ENCODE measurements at places on chromosomes 6 and 20.

DNA sequence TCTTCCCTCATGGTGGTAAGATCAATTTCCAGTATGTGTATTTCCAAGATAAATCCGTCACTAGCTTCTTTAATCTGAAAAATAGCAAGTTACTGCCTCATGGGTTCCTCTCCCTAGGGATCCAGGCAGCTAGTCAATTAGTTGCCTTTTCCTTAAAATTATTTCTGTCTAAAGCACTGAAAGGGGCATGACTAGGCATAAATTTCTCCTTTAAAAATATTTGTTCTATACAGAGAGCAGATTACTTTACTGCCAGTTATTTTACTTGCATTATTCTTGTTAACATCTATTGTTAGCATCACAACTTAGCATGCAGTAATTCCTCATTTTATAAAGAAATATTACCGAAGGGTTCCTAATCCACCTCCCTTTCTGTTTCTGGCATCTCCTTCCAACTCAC is 1.4 kb downstream of the MTCL3 start:
- no peak for DNase-seq

DNA sequence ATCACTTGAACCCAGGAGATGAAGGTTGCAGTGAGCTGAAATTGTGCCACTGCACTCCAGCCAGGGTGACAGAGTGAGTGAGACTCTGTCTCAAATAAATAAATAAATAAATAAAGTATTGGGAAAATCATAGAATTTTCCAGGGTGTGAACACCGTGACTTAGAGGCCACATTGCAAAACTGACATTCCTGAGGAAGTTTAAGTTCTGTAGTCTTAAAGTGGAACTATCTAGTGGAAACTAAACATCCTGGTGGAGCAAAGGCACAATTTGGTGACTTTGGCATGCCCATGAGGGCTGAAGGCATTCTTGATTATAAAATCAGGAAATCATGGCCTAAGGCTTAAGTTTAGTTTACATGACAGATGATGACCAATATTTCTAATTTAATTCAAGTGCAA is 32.7 kb upstream of the MCM3 start:
- DNase-seq: no peak

DNA sequence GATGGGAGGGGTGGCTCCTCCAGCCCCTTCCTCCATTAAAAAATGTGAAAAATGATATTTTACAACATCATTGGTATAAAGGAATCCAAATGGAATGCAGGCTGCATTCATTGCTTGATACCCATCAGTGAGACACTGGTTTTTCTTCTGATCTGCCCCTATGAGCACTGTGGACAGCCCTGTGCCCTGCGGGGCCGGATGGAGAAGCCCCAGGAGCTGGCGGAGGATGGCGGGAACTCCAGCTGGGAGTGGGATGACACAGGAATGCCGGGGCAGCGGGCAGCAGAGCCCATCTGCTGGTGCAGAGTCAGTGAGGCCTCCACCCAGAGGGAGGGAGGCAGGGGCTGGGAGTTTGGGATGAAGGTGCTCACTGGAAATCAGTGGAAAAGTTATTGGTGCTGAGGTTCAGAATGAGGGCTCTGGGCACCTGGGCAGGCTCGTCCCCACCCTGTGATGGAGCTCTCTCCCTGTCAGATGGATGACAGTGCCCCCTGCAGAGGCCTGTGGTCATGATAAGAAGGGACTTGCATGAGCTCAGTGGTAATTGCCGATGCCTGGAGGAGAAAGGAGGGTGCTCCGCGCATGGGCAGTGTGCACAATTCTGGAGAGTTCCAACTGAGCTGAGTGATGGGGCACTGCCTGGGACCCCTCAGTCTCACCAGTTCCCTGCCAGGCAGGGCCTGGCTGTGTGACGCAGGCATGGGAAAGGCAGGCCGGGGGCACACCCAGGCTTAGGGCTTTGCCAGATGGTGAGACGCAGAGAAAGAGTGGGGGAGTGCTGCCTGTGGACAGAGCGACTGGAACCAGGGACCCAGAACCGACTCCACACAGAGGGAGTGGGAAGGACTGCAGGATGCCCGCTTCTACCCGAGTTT is 23.2 kb downstream of the CTCFL start:
- DNase-seq: no peak

GRCh38 chr6:166351715-166352285 is 9.5 kb upstream of the SFT2D1 start:
- no peak for DNase-seq

DNA sequence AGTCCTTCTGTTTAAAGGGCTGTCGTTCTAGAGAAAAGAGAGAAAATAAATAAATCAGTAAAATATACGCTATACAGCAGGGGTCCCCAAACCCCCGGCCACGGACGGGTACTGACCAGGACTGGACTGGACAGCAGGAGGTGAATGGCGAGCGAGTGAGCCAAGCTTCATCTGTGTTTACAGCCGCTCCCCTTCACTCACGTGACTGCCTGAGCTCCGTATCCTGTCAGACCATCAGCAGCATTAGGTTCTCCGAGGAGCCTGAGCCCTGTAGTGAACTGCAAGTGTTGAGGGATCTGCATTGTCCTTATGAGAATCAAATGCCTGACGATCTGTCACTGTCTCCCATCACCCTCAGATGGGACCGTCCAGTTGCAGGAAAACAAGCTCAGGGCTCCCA is 76.5 kb downstream of the ZNF217 start:
- DNase-seq: no peak

GRCh38 chr20:53579581-53580375 is 13.9 kb downstream of the ZNF217 start:
- DNase-seq: no peak

DNA sequence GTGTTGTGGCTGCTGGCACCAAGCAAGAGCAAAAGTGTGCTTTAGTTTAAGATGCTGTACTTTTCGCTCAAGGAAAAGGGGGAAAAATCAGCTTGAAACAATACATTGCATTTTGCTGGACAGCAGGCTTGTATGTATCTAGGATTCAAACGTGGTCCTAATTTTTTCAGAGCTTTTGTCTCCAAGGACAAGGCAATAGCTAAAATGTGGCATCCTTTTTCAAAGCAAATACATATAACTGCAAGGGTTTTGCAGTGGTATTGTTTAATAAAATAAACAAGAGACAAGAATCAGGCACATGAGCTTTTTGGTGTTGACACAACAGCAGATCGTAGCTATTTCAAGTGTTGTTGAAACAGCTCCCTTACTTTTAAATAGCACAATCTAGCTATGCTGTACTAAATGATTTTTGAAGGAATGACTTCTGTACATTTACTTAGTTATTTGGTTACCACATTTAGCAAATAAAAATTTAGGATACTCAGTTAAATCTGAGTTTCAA is 137.0 kb upstream of the HEY2 start:
- DNase-seq: no peak

DNA sequence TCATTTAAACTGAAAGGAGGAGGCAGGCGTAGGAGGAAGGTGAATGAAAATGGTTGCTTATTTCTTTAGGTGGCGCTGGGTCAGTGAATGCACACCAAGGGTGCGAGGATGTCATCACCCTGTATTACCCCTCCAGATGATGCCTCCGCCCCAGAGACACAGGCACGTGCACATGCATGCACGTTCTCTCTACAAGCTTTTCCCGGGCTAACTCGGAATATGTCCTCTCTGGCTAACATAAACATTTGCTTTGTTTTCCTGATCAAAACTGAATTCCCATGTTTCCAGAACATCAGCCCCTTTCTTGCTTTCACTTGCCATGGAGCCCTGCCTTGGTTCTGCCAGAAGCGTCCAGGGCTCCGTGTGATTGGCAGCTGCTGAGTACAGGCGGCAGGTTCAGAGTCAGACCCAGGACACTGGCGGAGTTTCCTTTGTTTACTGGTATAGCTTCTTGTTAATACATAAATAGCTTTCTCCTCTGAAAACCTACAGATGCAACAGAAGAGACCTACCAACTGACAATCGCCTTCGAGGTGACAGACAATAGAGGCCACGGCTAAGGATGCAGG is 131.2 kb upstream of the RPS6KA2 start:
- no peak for DNase-seq

DNA sequence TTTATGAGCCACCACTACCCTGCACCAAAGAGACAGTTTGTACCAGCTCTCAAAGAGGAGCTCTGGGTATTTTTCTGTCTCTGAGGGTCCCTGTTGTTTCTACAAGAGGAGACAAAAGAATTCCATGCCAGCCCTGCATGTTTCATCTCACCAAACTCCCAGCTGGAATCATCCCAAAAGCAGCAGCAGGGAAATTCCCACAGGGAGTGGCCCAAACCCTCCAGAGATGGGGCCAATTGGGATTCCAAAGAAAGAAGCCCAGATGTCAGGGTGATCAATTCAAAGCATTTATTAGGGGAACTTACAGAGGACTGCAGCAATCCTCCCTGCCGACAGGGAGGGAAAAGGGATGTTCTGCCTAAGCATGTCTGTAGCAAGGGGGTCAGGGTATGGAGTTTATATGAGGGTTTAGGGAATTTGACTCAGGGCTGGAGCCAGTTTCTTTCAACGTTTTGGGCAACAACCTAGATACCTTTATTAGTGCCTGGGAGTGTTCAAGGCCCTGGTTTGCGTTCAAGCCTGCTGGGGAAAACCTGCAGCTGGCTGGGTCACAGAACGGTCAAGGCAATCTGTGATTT is 47.2 kb downstream of the MUC22 start:
- DNase-seq: no peak

- DNase-seq: no peak
These were observed 579.9 kb downstream of the MAFB start for GRCh38 chr20:40109136-40109535.

DNA sequence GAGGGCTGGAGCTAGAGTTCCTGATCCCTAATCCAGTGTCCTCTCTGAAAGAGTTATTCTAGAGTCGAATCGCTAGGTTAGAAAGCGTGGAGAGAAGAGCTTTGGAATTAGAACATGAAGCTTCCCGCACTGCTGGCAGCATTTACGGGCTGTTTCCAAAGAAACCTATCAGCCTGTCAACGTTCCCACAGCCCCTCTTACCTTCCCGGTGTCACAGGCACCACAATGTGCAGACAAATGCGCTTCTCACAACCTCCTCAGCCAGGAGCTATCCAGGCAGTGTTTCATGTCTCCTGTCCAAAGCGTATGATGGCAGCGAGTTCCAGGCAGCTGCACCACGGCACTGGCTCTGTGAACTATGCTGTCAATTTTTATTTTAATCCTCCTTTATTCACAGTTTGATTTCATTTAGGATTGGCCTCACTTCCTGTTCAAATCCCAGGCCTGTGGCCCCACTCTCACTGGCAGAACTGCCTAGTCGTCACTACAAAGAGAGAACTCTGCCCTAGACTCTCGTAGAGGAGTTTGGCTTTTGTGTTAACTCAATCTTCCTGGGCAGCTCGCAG is 322.8 kb upstream of the SOX4 start:
- DNase-seq: no peak

All from activated naive CD4-positive, alpha-beta T cell (primary cell).